Stimulated activated effector memory CD8-positive, alpha-beta T cell treated with anti-CD3 and anti-CD28 coated beads, Interleukin-12 subunit alpha, Interleukin-12 subunit beta, amount 100 ng/mL, for 72 hours (primary cell): ENCODE measurements at places on chromosomes 1 and 21.

GRCh38 chr1:112537456-112537855 is 28.7 kb downstream of the WNT2B start:
- DNase-seq: no peak

DNA sequence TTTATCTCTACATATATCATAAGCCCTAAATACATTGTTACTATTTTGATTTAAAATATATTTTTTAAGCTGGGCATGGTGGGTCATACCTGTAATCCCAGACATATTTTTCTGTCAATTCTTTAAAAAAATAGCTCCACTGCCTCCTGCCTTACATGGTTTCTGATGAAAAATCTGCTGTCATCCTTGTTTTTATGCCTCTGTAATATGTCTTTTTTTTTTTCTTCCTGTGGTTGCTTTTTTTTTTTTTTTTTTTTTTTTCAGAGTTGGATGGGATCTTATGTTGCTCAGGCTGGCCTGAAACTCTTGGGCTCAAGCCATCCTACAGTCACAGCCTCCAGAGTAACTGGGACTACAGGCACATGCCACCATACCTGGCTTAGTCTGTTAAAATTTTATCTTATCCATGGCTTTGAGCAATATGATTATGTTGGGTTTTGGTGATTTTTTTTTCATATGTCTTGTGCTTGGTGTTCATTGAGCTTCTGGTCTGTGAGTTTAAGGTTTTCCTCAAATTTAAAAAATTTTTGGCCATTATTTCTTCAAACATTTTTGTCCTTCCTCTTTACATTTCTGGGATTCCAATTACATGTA is 12.4 kb upstream of the EDARADD start:
- no peak for DNase-seq

DNA sequence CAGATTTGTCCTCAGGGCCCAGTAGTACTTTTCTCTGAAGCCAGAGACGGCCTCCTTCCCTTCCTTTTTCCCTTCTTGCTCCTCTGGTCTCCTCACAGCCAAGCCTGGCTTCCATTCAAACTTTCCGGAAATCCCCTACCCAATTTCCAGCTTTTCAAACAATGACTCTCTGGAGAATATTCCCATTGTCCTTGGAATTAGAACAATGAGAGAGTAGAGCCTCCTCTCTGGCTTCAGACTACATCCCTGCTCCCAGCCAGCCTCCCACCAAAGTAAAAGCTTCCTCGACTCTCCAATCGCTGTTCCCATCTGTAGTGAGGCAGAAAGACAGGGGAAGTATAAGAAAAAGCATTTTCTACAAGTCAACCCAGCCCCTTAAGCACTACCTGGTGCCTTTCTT is 77.7 kb upstream of the SOX13 start:
- no peak for DNase-seq

GRCh38 chr1:227560393-227561173 is 2.8 kb upstream of the ZNF678 start:
- no peak for DNase-seq

- no peak for DNase-seq
These were observed 16.3 kb upstream of the OR10K1 start for GRCh38 chr1:158445376-158445775.

DNA sequence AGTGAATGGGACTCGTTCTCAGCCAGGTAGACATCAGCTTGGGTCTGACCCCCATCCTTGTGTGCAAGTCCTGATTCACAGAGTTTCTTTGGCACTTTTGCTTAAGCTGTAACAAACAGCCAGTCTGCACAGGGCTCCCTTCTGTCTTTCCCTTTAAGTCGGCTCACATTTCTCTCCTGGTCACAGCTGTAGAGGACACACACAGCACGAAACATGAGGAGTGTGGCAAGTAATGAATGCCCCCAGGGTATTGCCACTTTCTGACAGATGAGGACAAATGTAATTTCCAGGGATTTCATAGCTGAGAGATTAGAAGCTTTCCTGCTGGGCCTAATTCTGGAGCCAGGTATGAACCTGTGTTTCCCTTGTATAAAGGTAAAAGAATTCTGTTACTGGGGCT is 423.5 kb downstream of the KIF26B start:
- no peak for DNase-seq

- no peak for DNase-seq
These were observed 101.6 kb downstream of the ZMYM4 start for GRCh38 chr1:35369922-35370671.

DNA sequence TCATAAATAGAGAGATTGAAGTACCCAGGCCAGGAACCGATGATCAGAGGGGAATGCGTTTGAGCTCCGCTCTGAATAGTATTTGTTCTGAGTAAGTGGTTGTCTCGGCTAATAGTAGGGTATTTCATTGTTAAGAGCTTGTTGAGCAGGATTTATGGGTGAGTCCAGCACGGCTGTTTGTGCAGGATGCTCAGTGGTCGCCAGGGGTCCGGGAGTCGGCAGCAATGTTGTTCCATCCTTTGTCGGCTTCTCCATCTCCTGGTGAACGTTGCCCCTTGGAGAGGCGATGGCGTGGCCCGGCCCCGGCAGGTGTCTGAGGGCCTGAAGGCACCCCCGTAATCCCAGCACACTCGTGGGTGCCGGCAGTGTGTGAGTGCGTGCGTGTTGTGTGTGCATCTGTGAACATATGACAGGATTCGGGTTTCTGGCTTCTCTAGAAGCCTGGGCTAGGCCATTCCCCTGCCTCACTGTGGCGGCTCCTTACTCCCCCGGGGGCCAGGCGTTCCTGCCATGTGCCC is 160.8 kb upstream of the ARHGEF16 start:
- no peak for DNase-seq

DNA sequence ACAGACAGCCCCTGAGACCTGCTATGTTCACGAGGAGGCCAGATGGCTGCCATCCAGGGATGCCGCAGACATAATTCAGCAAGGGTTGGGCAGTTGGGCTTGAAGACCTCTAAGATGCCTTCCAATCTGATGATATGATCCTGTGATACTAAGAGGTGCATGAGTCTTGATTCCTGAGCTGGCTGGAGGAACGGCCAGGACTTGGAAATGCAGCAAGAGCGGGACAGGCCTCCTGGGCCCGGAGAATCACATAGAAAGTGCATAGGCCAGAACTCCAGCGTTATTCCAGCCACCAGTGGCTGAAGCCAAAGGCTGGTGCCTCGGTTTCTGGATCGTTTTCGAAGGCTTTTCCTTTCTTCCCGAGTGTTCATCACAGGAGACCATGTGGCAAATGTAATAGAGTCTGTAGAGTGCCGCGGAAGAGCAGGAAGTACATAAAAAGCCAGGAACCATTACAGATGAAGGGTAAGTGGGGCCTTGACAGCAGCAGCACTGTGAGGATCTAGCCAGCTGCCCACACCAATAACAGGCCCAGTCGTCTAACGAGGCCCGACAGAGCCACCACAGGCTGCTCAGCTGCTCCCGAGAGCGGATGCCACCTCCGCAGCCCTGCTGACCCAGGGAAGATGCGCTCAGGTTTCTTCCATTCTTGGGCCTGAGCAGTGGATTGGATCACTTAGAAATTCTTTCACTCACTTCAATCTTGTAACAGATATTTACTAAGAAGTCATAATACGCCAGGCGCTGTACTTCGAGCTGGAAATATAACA is 14.0 kb upstream of the LHX4 start:
- DNase-seq: no peak

- DNase-seq: no peak
These were observed 54.1 kb upstream of the BCAR3 start for GRCh38 chr1:93735722-93736121.

- DNase-seq: no peak
These were observed 77.9 kb downstream of the TENT5C start for GRCh38 chr1:117683571-117684285.
